Anterior cingulate cortex (tissue), 58 donors: ENCODE measurements at places on chromosomes 7 and 10.
A peak's percentile ranks its signal among the peaks of the same experiment; 100 is the strongest.

GRCh38 chr10:24150853-24151252, 58.1 kb upstream of the KIAA1217 start:
- DNase-seq: no peak

- DNase-seq: no peak
Measured at GRCh38 chr10:33803248-33803647, 468.8 kb upstream of the NRP1 start.

DNA sequence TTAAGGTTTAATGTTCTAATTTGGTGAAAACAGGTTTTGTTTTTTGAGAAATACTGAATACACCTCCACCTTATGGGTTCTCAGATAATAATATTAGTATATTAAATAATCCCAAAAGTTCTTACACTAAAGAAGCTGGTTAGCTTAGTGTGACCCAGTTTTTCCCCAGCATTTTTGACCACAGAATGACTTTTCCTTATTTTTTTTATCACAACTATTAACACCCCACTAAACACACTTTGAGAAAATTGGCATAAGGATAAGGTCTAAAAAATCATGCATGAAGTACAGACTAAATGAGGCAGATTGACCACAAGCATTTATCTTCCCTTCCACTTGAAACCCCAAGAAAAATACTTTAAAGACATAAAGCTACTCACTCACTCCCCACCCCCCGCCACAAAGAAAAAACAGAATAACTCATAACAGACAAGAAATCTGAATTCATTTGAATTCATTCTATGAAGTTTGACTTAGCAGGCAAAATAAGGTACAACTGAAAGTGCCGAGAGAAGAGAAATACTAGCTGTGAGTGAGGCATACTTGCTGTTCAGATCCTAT, 49.7 kb upstream of the WNT16 start:
- DNase-seq: no peak

DNA sequence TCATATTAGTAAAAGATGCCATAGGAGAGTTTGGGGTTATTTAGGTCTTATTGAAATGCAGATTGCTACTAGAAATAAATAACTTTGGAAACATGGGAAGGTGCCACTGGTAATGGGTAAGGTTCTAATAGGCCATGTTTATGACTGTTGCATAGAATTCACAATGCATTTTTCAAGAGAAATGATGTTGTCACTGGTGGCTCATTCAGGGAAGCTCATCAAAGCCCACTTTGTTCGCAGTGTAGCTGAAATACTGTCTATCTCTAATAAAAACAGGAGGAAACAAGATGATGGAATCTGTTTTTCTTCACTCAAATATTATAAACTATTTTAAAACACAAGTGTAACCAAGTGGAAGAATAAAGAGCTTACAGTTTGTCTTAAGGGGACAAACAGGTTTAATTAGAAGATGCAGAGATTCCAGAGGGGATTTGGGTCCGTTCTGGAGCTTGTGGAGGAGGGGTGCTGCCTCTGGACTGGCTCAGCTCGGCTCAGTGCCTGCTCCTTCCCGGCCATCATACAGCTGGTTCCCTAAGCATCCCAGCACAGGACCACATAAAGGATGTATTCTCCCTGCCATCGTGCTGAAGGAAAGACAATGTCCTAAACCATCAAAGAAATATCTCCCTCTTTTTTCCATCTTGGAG, 20.4 kb downstream of the OPALIN start:
- no peak for DNase-seq

DNA sequence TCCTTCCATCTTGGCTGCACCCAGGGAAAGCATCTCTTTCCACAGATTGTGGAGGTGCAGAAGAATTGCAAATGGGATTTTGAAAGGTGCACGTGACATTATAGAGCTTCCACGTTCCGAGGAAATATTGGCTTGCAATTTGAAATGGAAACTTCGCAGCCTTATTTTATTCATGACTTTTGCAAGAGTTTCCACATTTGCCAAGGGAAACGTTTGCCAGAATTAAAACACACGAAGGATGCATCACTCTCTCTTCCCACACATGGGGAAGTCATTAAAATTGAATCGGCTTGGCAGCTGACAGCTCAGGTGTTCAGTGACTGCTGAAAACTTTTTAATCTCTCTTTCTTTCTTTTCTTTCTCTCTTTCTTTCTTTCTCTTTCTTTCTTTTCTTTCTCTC, 475.4 kb upstream of the IGFBP3 start:
- no peak for DNase-seq

- DNase-seq: no peak
Measured at GRCh38 chr10:97827702-97828291, 21.8 kb upstream of the GOLGA7B start.

DNA sequence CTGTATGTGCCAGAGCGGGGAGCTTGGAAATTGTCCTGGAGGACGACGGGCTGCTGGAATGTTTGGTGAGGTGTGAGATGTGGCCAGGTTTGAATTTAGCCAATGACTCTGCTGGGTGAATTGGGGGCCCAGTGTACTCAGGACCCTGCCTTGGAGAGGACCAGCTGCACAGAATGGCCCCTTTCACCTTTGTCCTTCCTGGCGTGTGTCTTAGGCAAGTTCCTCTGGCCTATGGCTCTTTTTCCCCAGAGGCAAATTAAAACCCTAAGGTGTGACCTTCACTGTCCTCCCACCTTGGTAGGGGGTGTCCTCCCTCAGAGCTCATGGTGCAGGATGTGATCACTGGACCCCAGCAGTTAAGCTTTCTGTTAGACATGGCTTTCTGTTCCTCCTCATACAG, 47.8 kb downstream of the CXCL12 start:
- DNase-seq: no peak

DNA sequence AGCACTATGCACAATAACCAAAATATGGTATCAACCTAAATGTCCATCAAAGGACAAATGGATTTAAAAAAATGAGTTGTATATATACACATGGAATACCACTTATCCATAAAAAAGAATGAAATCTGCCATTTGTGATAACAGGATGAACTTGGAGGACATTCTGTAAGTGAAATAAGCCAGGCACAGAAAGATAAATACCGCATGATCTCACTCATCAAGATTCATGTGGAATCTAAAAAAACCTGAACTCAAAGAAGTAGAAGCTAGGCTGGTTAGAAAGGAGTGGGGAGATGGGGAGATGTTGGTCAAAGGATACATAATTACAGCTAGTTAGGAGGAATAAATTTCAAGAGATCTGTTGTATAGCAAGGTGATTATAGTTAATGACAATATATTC, 17.3 kb upstream of the AOC1 start:
- DNase-seq: no peak

- DNase-seq: peak; percentile 23
Measured at GRCh38 chr7:149147752-149148653, 750 bp downstream of the ZNF398 start.

GRCh38 chr10:97585439-97585811, 1.2 kb downstream of the HOGA1 start:
- no peak for DNase-seq

GRCh38 chr10:79979310-79979975, 30.5 kb upstream of the SFTPD start:
- no peak for DNase-seq

DNA sequence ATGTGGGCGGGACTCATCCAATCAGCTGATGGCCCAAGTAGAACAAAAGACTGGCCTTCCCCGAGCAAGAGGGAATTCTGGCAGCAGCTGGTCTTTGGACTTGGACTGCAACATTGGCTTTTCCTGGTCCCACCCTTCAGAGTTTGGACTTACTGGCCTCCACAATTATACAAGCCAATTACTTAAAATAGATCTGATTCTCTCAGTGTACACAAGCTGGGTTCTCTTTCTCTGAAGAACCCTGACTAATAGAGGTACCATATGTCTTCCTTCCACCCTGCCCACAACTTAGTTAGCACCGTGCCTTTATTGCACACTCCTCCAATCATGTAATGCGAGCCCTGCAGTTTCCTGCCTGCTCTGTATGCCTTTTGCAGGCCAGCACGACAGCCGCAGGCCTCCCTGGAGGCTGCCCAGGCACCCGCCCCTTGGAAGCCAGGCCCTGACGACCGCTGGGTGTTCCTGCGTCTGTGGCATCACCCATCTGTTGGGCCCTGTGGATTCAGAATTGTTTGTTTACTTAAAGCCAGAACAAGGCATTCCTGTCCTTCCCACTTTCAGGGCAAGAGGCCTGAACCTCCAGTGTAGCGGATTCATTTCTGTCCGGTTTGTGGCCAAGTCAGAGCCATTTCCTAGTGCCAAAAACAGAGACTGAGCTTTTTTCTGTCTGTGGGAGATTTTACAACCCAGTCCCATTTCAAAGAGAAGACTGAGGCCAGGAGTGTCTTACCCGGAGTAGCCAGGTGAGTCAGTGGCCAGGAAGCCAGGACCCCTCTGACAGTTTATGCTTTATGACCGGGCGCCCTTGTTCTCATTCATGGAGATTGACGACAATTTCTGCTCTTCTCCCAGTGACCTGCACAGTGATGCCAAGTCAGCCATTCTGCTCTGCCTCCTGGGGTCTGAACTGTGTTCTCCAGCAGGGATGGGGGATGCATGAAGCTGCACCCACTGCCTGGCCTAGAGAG, 968 bp upstream of the INMT start:
- DNase-seq: peak; percentile 41

DNA sequence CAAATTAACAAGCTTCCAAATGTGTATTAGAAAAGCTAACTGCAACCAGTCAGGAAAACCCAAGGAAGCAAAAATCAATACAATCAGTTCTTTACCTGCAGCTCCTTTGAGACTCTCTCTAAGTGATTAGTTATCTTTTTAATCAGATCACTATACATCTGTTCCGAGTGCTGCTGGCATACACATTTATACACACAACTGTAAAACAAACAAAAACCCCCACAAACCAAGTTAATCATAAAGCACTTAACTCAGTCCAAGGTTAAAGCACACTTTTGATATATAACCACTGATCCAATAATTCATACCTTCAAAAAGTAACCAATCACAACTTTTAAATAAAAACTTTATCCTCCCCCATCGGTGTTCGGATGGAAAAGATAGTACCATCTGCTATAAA, 25.6 kb downstream of the CACUL1 start:
- DNase-seq: no peak

DNA sequence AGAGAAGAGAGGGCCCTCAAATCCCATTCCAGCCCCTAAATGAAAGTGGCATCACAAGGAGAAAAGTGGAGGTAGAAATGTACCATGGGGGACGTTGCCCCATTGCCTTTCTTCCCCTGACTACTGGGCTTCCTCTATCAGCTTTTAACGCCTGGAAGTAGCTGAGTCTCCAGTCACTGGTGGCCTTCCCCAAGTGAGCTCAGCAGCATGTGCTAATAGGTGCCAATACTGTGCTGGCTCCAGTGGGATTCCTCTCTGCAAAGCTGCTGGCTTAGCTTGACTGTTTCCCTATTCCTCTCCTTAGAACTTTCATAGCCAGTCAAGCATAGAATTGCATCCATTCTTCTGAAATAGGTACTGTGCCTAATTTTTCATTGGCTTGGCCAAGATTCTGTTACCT, 32.6 kb downstream of the LRRC4 start:
- DNase-seq: no peak

DNA sequence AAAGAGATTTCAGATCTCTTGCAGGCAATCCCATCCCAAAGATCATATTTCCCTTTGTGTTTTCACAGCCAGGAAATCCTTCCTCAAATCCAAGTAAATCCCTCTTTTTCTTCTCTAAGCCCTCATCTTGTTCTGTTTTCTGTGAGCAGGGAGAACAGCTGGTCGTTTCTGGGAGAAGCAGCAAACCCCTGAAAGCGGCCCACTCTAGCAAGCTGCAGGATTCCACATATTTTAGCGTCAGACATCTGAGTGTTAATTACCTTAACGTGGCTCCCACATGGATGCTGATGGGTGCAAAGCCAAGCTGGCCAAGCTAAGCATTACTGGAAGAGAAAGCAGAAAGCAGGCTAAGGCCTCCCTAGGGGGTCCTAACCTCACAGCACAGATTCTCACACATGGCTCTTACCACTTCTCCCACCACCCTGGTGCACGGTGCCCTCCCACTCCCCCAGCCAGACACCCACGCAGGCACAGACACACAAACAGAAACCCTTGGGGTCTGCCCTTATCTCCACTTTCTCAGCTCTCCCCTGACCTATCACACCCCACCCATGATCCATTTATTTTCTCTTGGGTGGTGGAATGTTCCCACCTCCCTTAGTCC, 551.0 kb upstream of the AUTS2 start:
- DNase-seq: no peak

DNA sequence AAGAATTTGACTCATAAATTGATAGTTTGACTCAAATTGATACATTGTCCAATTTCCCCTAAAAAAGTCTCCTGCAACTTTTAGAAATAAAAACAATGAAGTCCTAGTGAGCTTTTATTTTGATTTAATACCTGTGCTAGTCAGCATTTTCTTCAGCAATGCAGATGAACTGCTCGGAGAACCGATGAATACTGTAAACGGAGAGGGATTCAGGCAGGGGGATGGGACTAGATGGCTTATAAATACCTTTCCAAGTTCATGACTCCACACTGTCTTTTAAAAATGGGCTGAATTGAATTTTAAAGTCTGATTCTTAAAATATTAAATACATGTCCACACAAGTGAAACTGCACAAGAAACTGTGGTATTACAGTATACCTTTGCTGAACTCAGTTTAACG, 12.7 kb downstream of the EEPD1 start:
- no peak for DNase-seq

- no peak for DNase-seq
Measured at GRCh38 chr7:55533050-55533728, 39.1 kb downstream of the VOPP1 start.

GRCh38 chr7:21417647-21418046, 10.2 kb upstream of the SP4 start:
- no peak for DNase-seq

DNA sequence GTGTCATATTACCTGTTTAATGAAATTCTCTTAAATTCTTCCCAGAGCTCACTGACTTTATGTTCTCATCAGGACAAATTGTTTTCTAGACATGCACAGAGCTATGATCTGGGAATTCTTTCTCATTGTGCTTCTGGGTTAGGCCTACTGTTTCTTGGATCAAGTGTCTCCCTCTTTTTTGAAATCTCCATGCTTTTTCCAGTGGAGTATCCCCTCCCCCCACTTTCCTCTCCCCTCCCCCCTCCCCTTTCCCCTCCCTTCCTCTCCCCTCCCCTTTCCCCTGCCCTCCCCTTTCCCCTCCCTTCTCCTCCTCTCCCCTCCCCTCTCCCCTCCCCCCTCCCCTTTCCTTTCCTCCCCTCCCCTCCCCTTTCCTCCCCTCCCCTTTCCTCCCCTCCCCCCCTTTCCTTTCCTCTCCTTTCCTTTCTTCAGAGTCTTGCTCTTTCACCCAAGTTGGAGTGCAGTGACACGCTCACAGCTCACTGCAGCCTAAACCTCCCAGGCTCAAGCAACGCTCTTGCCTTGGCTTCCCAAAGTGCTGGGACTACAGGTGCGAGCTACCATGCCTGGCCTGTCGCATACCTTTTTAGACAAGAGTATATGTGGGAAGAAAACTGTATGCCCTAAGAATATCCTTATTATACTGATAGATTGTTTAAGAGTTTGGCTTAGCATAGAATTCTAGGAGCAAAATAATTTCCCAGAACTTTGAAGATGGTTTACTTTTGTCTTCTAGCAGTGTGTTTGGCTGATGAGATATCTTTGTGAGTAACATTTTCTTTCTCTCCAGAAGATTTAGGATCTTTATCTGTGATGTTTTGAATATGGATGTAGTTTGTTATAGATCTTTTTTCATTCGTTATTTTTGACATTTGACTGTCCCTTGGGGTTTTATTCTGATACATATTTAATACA, 2.5 kb downstream of the DYNC2I1 start:
- DNase-seq: no peak

GRCh38 chr7:52146871-52147634, 830.4 kb upstream of the COBL start:
- no peak for DNase-seq
